Kidney capillary endothelial cell (primary cell): ENCODE measurements at places on chromosomes 7 and 10.

DNA sequence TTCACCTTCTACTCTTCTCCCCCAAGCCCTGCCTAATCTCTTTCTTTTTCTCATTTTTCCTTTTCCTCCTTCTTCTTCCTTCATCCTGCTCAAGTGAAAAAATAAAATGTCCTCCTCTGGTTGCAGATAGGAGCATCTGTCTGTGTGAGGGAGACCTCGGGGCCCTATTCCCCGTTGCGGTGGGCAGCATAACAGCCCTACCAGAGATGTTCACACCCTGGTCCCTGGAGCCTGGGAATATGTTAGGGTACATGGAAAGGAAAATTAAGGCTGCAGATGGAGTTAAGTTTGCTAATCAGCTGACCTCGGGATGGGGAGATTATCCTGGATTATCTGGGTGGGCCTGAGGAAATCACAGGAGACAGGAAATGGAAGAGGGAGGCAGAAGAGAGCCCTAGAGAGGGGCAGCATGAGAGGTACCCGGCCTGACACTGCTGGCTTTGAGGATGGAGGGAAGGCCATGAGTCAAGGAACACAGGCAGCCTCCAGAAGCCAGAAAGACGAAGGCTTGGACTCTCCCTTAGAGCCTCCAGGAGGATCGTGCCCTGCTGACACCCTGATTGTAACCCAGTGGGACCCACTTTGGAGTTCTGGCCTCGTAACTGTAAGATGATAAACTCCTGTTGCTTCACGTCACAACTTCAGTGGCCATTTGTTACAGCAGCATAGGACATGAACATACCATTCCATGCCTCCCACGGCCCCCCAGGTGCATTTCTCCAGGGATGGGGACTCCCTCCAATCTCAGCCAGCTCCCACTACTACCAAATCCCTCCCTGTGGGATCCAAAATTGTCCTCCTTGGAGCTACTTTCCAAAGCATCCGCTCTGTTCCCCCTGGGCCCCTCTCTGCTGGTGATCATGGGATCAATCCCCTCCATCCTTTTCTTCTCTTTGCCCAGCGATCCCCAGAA, 39.0 kb upstream of the ZMIZ1 start:
- DNase-seq, result no peak

DNA sequence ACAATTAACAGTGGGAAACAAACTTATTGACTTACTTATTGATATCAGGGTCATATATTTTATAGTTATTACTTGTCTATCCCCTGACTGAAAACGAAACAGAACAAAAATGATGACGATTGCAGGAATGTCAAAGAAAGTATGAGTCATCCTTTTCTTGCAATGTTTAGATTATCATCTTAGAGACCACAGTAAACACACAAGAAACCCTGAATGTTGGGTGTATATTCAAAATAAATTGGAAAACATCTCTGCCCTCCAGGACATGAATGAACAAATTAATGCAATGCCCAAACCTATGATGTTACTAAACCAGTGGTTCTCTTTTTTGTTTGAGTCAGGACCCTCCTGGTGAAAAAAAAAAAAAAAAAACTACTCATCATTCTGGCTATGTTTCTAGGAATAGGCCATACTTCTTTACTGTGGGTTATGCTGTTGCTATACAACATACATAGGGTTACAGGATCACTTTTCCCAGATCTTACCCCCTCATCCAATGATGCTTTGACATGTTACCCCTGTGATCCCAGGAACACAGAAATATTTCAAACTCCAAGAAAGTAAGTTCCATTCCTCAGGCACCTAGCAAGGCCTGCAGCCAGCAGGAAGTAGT, 623.4 kb upstream of the IGFBP3 start:
- DNase-seq, result peak; percentile 17

DNA sequence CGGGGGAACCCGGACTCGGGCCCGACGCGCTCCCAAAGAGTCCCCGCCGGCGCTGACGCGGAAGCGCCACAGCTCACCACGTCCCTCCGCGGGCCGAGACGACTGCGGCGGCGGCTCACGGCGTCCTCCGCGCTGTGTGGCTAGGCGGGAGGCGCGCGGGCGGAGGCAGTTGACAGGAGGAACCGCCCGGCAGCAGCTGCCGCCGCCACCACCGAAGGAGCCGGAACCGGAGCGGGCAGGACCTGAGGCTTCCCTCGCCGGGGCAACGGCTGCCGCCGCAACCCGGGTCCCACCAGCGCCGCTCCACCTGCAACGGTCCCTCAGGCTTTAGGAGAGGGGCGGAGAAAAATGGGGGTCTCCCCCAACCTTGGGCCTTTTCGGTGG, 334 bp downstream of the ZNF800 start:
- peak; percentile 47 for DNase-seq

GRCh38 chr10:110504111-110504735, 6.5 kb downstream of the DUSP5 start:
- no peak for DNase-seq

- DNase-seq, result no peak
Observed at GRCh38 chr10:126233182-126234148, 154.8 kb downstream of the ADAM12 start.

GRCh38 chr10:82378146-82378545, 503.2 kb downstream of the NRG3 start:
- peak; percentile 76 for DNase-seq

DNA sequence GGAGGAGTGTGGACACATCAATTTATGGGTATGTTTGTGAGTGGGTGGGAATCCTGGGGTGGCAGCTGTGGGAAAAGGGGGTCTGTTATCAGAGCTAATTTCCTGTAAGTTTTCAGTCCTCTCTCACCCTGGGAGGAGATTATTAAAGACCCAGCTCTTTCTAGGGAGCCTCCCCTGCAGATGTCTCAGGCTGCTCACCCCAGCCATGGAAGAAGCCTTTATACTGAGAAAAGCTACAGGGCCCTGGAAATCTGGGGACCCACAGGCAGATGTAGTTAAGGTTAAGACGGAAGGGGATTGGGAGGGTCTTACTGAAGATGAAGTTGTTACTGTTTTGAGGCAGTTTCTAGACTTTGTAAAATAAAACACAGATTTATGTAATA, 4.6 kb downstream of the ZNF680 start:
- no peak for DNase-seq

DNA sequence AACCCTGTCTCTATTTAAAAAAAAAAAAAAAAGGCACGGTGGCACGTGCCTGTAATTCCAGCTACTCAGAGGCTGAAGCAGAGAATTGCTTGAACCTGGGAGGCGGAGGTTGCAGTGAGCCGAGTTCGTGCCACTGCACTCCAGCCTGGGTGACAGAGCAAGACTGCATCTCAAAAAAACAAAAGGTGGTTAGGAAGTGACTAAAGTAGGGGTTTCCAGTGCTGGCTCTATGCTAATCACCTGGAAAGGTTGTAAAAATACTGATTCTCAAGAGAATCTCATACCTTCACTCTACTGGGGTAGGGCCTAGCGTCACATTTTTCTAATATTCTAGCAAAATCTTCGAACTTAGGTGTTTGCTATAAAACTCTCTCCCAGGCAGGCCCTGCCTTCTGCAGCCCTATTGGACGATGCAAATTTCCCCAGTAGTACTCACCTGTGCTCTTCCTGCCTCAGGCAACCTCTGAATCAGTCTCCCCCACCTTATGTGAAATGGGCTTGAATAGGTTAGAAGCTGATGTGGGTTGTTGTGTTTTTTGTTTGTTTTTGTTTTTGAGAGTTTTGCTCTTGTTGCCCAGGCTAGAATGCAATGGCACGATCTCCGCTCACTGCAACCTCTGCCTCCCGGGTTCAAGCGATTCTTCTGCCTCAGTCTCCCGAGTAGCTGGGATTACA, 3.5 kb downstream of the ZP3 start:
- DNase-seq, result no peak

DNA sequence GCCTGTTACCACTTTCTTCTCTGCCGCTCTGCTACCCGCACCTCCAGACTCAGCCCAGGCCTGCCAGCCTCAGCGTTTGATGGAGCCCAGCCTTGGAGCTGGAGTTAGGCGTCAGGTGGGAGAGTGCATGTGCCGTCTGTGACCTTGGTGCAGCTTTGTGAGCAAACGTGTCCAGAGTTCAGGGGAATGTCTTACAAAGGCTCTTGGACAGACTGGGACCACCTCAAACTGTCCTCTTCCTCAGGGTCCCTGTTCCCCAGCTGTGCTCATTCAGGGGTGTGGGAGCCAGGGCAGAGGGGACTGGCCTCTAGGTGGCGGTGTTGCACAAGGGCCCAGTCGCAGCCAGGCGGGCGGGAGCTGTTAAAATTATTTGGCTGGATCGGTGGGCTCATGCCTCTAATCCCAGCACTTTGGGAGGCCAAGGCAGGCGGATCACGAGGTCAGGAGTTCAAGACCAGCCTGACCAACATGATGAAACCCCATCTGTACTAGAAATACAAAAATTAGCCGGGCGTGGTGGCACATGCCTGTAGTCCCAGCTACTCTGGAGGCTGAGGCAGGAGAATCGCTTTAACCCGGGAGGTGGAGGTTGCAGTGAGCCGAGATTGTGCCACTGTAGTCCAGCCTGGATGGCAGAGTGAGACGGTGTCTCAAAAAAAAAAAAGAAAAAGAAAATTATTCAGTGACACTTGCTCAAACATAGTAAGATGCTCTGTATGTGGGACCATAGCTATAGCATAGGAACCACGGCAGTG, 89.2 kb downstream of the ADCY1 start:
- no peak for DNase-seq

DNA sequence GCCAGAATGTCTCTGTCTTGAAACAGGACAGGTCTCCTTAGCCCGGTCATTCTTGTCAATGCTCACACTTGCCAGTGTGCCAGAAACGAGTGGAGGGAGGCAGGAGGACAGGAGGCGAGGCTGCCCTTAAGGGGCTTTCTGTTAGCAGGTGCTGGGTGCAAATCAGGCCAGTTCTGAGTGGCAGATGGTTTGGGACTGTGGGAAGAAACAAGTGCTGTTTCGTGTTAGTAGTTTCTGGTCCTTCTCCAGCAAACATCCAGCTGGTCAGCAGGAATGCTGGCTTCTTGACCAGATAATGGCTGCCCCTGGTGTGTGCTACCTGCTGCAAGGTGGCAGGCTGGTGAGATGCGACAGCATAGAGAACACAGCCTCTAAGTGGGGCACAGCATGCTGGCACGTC, 8.2 kb upstream of the NDUFB2 start:
- no peak for DNase-seq

GRCh38 chr10:106830471-106830870, 334.0 kb downstream of the SORCS1 start:
- DNase-seq, result no peak

GRCh38 chr10:118332236-118332635, 9.9 kb downstream of the FAM204A start:
- no peak for DNase-seq

DNA sequence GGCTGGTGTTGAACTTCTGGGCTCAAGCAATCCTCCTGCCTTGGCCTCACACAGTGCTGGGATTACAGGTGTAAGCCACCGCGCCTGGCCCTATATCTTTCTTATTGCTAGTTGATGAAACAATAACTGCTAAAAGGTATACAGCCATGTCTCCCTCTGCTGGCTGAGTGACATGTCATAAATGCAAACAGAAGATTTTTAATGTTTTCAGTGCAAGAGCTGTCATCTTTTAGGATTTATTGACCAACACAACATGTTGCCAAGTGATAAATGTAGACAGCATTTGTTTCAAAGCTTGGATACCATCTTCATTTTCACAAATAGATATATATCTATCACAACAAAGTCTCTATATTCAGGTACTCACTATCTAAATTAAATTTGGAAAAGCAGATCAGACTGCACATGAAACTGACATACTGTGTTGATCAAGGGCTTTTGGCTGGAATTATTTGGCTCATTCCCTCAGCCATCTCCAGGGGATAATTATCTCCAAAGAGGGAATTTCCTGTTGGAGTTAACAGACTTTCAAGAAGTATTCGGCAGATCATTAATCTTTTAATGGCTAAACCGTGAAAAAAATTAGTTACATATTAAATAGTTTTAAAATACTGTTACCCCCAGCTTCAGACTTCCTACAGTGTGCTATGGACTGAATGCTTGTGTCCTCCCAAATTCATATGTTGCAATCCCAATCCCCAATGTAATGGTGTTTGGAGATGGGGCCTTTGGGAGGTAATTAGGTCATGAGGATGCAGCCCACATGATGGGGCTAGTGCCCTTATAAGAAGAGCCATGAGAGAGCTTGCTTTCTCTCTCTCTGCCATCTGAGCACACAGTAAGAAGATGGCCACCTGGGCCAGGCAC, 41.3 kb upstream of the SRPK2 start:
- DNase-seq, result peak; percentile 16

DNA sequence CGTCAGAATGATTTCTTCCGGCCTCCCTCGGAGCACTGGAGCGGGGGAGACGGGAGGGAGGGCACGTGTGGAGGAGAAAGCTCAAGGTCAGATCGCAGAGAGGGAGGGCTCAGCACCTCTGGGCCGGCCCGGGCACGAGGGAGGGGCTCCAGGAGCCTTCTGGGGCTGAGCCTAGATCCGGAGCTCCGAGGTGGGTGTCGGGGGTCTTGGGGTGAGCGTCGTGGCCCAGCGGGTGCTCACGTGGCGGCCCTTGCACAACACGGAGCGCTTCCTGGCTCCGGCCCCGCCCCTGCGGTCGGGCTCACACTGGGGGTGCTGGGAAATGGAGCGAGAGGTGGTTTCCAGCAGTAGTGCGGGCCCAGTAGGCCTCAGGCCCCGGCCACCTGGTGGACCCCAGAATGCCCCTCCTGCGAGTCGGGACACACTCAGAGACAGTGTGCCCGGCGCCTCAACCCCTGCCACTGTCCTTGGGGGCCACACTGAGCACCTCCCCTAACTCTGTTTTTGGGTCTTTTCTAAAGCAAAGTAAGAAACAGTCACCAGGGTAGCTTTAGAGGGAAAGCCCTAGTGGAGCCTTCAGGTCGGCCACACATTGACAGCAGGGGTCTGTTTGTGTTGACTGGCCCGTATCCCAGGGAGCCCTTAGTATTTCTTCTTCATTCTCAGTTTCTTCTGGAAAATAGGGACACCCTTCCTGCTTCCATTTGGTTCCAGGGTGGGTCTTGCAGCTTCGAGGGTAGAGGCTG, 798 bp downstream of the PPIF start:
- DNase-seq, result no peak

GRCh38 chr10:79128923-79129305, 60.1 kb downstream of the ZMIZ1 start:
- DNase-seq, result no peak

- DNase-seq, result no peak
Observed at GRCh38 chr10:103470761-103471653, 8.0 kb downstream of the CALHM3 start.

GRCh38 chr7:103573479-103574058, 127.6 kb upstream of the SLC26A5 start:
- DNase-seq, result peak; percentile 58

DNA sequence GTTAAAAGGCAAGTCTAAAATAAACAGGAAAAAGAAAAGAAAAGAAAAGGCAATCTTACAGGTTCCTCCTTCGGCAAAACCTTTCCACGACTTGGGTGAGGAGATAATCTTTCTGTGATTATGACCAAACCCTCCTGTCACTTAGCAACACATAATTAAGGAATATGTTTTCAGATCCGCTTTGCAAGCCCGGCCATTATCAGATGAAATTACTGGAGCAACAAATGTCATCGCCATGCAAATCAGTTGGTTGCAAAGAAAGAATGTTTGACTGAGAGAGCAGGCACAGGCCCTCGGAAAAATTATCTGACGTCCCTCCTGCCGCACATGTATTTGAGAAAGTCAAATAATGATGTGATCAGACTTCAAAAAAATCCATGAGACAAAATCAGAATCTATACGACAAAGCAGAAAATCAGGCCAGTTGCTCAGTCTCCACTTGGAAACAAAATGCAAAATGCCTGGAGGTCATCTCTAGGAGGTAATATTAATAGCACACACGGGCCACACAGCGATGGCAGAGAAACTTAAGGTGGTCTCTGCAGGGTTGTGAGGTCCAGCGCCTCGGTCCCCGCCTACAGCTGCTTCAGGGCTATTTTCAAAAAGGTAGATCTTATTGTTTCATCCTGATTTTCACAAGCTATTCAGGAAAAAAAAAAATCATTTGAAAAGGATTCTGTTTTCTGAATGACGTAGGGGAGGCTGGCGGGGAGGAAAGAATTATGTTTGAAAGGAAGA, 82.7 kb downstream of the ZRANB1 start:
- DNase-seq, result no peak
